ENCODE measurements at places on chromosomes 6 and 20. TPM values are rescaled to one million over a fixed set of nuclear protein-coding genes. Genes with fewer than 3 reads are reported as not detected.

- no peaks in the 10 kb centered on the region for H3K36me3 ChIP-seq
- no peaks in the 10 kb centered on the region for H3K27me3 ChIP-seq
- DNase-seq, result no peak
- H3K4me3 ChIP-seq, result no peak overlapping the region
- no peak overlapping the region for H3K27ac ChIP-seq
These were observed 87.3 kb downstream of the PTPRT start for GRCh38 chr20:43102394-43102793.

GRCh38 chr6:44002067-44002592 lies 125.1 kb downstream of the MRPL14 start:
- peak overlapping the region; percentile 13 for H3K4me3 ChIP-seq
- H3K27ac ChIP-seq, result no peak overlapping the region
- H3K27me3 ChIP-seq, result no peaks in the 10 kb centered on the region
- DNase-seq, result peak; percentile 52

- H3K4me3 ChIP-seq, result no peak overlapping the region
- no peaks in the 10 kb centered on the region for H3K36me3 ChIP-seq
- H3K27me3 ChIP-seq, result no peaks in the 10 kb centered on the region
- no peak overlapping the region for H3K27ac ChIP-seq
- H3K4me1 ChIP-seq, result no peaks in the 10 kb centered on the region
These were observed 202.3 kb downstream of the DLL1 start for GRCh38 chr6:170088582-170088955.

GRCh38 chr6:2661651-2662050 lies 89.1 kb downstream of the MYLK4 start:
- H3K36me3 ChIP-seq, result no peaks in the 10 kb centered on the region
- H3K4me1 ChIP-seq, result no peaks in the 10 kb centered on the region
- H3K27ac ChIP-seq, result no peak overlapping the region
- no peak overlapping the region for H3K4me3 ChIP-seq
- no peaks in the 10 kb centered on the region for H3K27me3 ChIP-seq

GRCh38 chr6:37906121-37906520 lies 86.6 kb downstream of the ZFAND3 start:
- no peaks in the 10 kb centered on the region for H3K36me3 ChIP-seq
- no peak overlapping the region for H3K27ac ChIP-seq
- no peak for DNase-seq
- H3K4me1 ChIP-seq, result peaks cover 16% of the 10 kb centered on the region
- no peaks in the 10 kb centered on the region for H3K27me3 ChIP-seq
- H3K4me3 ChIP-seq, result no peak overlapping the region

DNA sequence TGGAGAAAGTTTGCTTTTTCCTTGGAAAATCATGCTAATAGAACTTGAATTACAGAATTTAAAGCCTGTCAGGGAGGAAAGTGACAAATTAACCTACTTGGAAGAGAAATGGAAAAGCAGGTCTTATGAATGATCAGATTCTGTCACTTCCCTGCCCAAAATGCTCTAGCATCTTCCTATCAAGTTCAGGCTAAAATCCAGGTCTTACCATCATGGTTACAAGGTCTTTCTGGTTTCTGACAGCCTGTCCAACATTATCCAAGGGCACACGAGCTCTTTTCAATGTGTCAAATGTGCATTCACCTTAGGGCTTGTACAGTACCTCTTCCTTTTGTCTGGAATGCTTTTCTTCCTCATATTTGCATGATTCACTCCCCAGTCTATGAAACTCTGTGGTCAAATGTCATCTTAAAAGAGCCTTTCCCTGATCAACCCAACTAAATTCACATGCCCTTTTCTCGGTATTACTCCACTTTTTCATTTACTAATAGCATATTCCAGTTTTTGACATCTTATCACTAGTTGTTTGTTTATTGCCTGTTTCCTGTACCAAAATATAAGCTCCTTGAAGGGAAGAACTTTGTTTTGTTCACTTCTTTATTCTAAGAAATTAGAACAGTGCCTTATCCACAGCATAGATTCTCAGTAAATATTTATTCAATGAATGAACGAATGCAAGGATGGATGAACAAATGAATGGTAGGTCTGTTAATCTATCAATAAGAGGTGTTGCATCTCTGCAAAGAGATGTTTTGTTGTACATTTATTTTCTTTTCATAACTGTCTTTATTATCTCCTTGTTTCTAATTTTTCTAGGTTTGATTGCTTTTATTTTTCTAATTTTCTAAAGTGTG lies 139.5 kb downstream of the BCAS1 start:
- no peaks in the 10 kb centered on the region for H3K27me3 ChIP-seq
- no peak overlapping the region for H3K27ac ChIP-seq
- no peaks in the 10 kb centered on the region for H3K36me3 ChIP-seq
- H3K4me1 ChIP-seq, result no peaks in the 10 kb centered on the region

DNA sequence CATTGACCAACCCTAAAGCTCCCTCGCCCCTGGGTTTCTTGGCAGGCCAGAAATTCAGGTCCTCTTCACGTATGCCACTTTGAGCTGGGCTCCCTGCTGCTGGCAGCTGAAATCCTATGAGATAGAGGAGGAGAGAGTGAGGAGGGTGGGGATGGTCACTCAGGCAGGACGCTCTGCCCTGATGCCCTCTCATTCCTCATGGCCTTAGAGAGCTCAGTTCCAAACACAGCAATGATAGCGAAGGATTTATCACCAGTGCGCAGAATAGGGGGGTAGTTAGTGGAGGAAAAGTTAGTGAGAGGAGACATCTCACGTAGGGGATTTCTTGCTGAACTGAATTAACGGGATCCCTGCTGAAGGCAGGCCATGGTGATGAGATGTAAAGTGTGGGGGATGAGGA lies 84.2 kb upstream of the PMEPA1 start:
- H3K36me3 ChIP-seq, result no peaks in the 10 kb centered on the region
- no peaks in the 10 kb centered on the region for H3K4me1 ChIP-seq
- no peak for DNase-seq
- no peak overlapping the region for H3K4me3 ChIP-seq

- DNase-seq, result no peak
These were observed 126.8 kb downstream of the LRFN2 start for GRCh38 chr6:40460380-40460779.

- no peak overlapping the region for H3K4me3 ChIP-seq
- no peak overlapping the region for H3K27ac ChIP-seq
- H3K27me3 ChIP-seq, result no peaks in the 10 kb centered on the region
These were observed 70.4 kb downstream of the AKAP7 start for GRCh38 chr6:131205481-131206244.

- no peak overlapping the region for H3K4me3 ChIP-seq
- H3K27me3 ChIP-seq, result no peaks in the 10 kb centered on the region
- peaks cover 17% of the 10 kb centered on the region for H3K4me1 ChIP-seq
- H3K36me3 ChIP-seq, result no peaks in the 10 kb centered on the region
These were observed 181.8 kb upstream of the MCHR2 start for GRCh38 chr6:100175814-100176310.

- peak overlapping the region; percentile 59 for H3K4me3 ChIP-seq
- peak; percentile 57 for DNase-seq
- H3K4me1 ChIP-seq, result peaks cover 15% of the 10 kb centered on the region
- no peaks in the 10 kb centered on the region for H3K27me3 ChIP-seq
These were observed 862 bp upstream of the SOBP start for GRCh38 chr6:107488875-107489635.

- DNase-seq, result no peak
- no peak overlapping the region for H3K4me3 ChIP-seq
- no peaks in the 10 kb centered on the region for H3K27me3 ChIP-seq
- no peaks in the 10 kb centered on the region for H3K4me1 ChIP-seq
- H3K27ac ChIP-seq, result no peak overlapping the region
These were observed 30.8 kb downstream of the SNPH start for GRCh38 chr20:1296922-1297321.

- DNase-seq, result peak; percentile 45
- no peak overlapping the region for H3K27ac ChIP-seq
- no peak overlapping the region for H3K4me3 ChIP-seq
- no peaks in the 10 kb centered on the region for H3K27me3 ChIP-seq
- no peaks in the 10 kb centered on the region for H3K36me3 ChIP-seq
These were observed 29.6 kb downstream of the RRBP1 start for GRCh38 chr20:17652411-17652810.

- no peak for DNase-seq
- H3K27me3 ChIP-seq, result no peaks in the 10 kb centered on the region
- no peak overlapping the region for H3K27ac ChIP-seq
These were observed 9.7 kb upstream of the NPEPL1 start for GRCh38 chr20:58682656-58683531.

- no peak overlapping the region for H3K27ac ChIP-seq
- no peak overlapping the region for H3K4me3 ChIP-seq
- no peaks in the 10 kb centered on the region for H3K27me3 ChIP-seq
- DNase-seq, result no peak
These were observed 24.0 kb upstream of the GTSF1L start for GRCh38 chr20:43750774-43751166.

- H3K4me1 ChIP-seq, result no peaks in the 10 kb centered on the region
- H3K27me3 ChIP-seq, result peaks cover 44% of the 10 kb centered on the region
These were observed 5.0 kb upstream of the BHLHE23 start for GRCh38 chr20:63011798-63012197.

DNA sequence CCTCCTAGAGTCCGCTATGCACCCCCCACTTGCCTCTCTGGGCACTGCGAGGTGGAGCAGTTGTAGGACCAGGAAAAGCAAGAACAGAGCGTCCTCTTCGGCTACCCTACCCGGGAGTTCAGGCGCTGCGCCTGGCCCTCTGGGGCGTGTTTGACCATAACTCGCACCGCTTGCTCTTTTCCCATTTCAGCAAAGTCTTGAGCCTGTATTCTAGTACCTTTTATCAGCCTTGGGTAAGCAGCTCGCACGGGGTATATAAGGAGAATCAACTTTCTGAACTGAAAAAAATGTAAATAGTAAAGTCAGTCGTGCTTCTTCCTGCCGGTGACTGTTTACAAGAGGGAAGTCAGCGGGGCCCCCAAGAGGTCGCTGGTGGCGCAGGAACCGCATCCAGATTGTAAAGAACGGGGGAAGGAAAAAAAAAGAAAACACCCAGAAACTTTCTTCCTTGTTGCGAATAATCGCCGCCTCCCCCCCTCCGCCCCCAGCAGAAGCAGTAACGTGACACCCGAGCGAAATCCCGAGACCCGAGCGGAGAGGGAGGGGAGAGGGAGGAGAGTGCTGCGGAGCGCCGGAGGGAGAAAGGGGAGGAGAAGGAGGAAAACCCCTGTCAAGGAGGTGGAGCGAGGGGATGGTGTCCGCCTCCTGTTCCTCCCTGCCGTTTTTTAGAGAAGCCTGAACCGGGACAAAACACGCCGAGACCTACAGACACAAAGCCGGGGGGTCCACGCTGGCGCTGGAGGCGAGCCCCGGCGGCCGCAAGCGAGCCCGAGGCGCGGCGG lies at the start of gene UST:
UST (plus strand) TSS at position 668 of the 782 bp plus-strand sequence. CDS start 401 bp downstream, outside the sequence.
- peak within 1 kb of the TSS; percentile 17 for H3K27ac ChIP-seq
- no peaks in the 10 kb centered on the region for H3K27me3 ChIP-seq
- peak; percentile 59 for DNase-seq
- peak within 1 kb of the TSS; percentile 44 for H3K4me3 ChIP-seq
- H3K4me1 ChIP-seq, result no peaks in the 10 kb centered on the region
- no peaks in the 10 kb centered on the region for H3K36me3 ChIP-seq

GRCh38 chr6:126182650-126183311 lies 157.1 kb upstream of the CENPW start:
- DNase-seq, result no peak
- H3K27ac ChIP-seq, result peak overlapping the region; percentile 49
- no peak overlapping the region for H3K4me3 ChIP-seq

DNA sequence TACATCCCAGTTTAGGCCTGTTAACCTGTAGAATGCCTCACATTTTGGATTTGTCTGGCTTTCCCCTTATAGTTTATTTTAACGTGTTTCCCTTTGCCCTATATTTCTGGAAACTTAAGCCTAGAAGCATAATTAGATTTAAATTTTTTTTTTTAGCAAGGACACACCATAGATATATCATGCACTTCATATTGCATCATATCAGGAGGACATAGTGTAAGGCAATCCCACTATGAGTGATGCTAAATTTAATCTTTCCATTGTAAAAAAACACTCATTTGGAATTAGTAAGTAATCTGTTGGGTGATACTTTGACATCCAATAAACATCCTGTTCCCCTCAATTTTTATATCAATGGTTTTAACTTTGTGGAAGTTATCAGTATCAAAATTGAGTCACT lies 10.3 kb upstream of the FAXC start:
- no peak for DNase-seq
- no peak overlapping the region for H3K27ac ChIP-seq
- no peaks in the 10 kb centered on the region for H3K4me1 ChIP-seq
- no peaks in the 10 kb centered on the region for H3K27me3 ChIP-seq
- H3K4me3 ChIP-seq, result no peak overlapping the region

DNA sequence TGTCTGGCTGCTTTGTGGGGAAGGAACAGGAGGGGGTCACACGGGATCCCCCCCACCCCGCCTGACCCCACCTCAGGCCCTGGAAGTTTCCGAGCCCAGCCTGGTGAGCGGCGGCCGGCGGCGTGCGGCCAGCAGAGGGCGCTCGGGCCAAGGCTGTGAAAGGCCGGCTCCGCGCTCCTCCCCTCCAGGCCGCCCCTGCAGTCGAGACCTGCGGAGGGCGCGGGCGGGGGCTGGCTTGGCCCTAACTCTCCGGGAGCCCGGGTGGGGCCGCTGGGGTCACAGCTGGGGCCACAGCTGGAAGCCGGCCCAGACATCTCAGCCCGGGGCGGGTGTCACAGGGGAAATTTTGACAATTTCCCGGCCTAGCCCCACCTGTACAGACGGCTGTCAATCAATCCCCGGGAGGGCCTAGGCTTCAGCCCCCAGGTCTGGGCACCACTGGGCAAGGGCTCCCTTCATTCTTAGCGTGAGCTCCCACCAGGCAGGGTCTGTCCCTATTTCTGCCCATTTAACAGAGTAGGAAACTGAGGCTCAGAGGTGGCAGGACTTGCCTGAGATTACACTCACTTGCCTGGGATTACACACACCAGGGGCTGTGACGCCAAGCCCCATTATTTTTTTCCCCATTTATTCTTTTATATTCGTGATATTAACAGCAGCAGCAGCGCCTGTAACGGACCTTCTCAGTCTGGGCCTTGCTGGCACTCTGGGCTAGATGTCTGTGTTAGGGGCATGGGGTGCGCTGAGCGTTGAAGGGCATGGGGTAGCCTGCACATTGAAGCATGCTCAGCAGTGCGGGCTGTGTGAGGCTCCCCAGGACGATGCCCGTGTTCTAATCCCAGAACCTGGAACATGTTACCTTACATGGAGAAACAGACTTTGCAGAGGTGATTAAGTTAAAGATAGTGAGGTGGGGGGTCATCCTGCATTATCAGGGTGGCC lies 23.0 kb downstream of the ZBP1 start:
- no peak overlapping the region for H3K27ac ChIP-seq
- peak; percentile 75 for DNase-seq
- H3K4me1 ChIP-seq, result peaks cover 23% of the 10 kb centered on the region
- no peaks in the 10 kb centered on the region for H3K27me3 ChIP-seq
- no peak overlapping the region for H3K4me3 ChIP-seq
- no peaks in the 10 kb centered on the region for H3K36me3 ChIP-seq

Gene MYT1
- not detected for total RNA-seq

Gene ZSCAN23
- 0.43 TPM for total RNA-seq

Gene XKR7
- not detected for total RNA-seq

Gene SNX9
- 27.8 TPM for total RNA-seq

Gene ELOVL2
- 24.4 TPM for total RNA-seq

Gene DNAH8
- 0.02 TPM for total RNA-seq

Gene PPDPF
- total RNA-seq, result 86.5 TPM

Gene SLC22A2
- total RNA-seq, result not detected

Gene VPS16
- 22.2 TPM for total RNA-seq

Gene WASF1
- total RNA-seq, result 3.6 TPM

Gene TFEB
- total RNA-seq, result 6.4 TPM
